Right lung (tissue), 10 donors: ENCODE measurements at places on chromosomes 4 and X. TPM values are rescaled to one million over a fixed set of nuclear protein-coding genes. Genes with fewer than 3 reads are reported as not detected.
A peak's percentile ranks its signal among the peaks of the same experiment; 100 is the strongest.

DNA sequence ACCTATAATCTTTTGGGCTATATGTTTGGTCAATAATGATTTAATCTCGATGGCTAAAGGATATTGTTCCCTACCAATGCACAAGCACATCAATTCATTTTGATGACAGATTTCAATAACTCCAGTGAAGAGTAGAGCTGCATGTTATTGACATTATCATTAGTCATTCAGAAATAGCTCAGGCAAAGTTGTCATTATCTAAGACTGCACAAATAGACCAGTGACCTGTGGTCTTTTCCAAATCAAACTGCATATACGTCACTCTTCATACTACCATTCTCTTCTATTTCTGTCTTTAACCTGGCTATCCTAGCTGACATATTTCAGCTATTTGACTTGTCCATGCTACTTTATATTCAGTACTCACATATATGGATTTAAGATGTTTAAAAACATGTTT lies 1050.8 kb downstream of the C4orf33 start:
- DNase-seq = no peak

- DNase-seq = no peak
These were observed 1006.0 kb upstream of the DIAPH2 start for GRCh38 chrX:95678679-95679078.

DNA sequence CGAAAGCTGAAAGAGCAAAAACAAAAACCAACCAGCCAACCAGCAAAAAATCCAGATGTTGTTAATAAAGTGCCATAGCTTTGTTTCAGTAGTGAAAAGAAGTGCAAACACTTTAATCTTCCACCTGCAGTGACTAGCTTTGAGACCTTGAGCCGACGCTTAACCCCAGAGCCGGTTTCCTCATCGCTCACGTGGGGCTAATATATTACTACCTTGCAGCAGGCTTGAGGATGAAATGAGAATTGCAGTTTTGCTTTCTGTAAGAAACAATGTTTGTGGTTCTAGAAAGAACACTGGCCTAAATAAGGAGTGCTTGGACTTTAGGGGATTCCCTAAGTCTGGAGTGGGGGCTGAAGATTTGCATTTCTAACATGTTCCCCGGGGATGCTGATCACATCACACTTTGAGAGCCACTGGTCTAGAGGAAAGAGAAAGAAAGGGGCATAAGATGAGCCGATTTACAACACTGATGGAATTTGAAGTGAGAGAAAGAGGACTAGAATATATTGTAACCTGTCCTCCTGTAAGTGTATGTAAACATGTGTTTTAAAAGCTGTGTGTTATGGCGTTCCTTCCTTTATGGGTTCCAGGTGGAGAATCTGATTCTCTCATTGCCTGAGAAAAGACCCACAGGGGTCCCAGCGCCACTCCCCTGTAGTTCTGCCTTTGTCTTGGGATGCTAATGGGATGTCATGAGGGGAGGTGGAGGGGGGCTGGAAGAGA lies 1.4 kb downstream of the FGF2 start:
- DNase-seq = no peak

DNA sequence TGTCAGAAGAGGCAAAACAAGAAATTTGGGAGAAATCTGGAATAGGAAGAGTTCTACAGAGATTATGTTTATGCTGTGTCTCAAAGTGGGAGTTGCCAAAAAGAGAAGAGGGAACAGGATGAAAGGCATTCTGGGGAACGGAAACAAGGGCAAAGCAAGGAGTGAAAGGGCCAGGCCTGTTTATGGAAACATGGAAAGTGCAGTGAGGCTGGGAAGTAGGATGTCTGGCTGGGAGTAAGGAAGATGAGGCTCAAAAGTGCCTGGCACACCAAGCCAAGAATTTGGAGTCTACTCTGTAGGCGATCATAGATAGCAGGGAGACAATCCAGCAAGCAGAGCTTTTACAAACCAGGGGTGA lies 1.8 kb upstream of the CUL4B start:
- no peak for DNase-seq

RHOXF1 gene
- polyA plus RNA-seq = 1.1 TPM

DNA sequence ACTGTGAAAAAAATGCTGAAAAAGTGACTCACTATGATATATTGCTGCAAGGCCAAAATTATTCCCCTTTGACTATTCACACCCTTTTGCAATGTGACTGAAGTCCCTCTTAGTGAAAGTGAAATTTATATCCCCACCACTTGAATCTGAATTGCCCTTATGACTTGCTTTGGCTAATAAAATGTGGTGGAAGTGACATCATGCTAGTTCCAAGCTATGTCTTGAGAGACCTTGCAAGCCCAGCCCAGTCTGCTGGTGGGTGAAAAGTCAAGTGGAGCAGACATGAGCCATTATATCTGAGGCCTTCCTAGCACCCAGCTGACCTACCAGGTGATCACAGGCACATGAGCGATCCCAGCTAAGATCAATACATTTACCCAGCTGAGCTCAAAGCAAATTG lies 94.7 kb downstream of the LINC00632 start:
- no peak for DNase-seq

- no peak for DNase-seq
These were observed 25.1 kb downstream of the SMIM31 start for GRCh38 chr4:164779080-164779479.

- DNase-seq = peak; percentile 13
These were observed 353.8 kb downstream of the MAPK10 start for GRCh38 chr4:86006057-86006456.

DNA sequence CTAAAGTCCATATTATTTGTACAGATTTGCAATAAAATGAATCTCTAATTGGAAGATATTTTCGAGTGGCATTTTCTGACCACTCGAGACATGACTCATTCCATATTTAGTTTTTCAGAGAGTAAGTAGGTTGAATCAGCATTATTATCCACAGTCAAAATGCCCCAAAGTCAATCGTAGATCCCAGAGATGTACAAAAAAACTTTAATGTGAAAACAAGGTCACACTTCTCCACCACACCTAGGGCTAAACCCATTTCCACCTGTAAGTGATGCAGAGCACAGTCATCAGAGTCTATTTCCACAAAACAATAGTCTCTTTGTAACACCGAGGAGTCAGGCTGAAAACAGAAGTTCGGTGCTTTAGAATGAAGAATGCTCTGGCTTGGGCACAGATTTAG lies 117.1 kb upstream of the TENM3 start:
- no peak for DNase-seq

GRCh38 chr4:133592106-133592505 lies 443.0 kb downstream of the PCDH10 start:
- no peak for DNase-seq

DNA sequence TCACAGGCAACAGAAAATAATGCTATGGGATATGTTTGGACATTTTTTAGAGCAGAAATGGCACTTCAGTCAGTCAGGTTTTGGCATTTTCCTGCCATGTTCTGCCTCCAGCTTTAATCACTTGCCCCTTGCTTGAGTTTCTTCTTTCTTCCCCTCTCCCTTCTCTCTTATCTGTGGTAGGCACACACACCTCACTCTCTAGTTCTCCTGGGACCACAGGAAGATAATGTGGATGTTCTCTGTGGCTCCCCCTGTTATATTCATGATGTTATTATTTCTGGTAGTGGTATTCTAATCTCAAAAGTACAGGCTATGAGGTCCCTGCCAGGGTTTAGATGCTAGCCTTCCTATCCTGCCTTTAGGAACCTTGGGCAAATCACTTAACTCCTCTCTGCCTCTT lies 5.2 kb downstream of the HADH start:
- DNase-seq = no peak

DNA sequence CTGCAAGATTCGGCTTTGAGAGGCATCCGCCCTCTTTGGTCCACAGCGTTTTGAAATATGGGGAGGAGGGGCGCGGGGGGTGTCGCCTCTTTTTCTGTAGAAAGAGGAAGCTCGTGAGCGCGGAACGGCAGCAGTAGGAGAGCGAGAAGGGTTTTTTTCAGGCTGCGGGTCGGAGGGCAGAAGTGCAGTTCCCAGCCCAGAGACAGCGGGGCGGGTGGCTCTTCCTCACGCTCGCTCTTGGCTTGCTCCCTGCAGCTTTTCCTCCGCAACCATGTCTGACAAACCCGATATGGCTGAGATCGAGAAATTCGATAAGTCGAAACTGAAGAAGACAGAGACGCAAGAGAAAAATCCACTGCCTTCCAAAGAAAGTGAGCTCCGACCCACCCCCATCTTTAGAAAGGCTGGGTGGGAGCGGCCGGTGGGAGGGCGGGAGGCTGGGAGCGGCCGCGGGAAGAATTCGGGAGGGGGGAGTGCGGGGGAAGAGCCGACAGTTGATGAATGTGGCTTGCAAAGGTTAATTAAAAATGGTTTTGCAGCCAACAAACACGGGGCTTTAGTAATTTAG lies 1.2 kb downstream of the TMSB4X start:
- no peak for DNase-seq
